Activated CD8-positive, alpha-beta memory T cell treated with anti-CD3 and anti-CD28 coated beads for 36 hours (primary cell): ENCODE measurements at places on chromosomes 3 and 15. TPM values are rescaled to one million over a fixed set of nuclear protein-coding genes. Genes with fewer than 3 reads are reported as not detected.

The COMMD4 gene
- 94.8 TPM for total RNA-seq

The CD200R1 gene
- total RNA-seq, result 2.6 TPM

The LRRK1 gene
- total RNA-seq, result 0.44 TPM

The KCNMB3 gene
- 0.23 TPM for total RNA-seq

The NEK10 gene
- total RNA-seq, result 0.34 TPM

The CHCHD4 gene
- 27.0 TPM for total RNA-seq

The LARP6 gene
- 0.15 TPM for total RNA-seq

The QTRT2 gene
- total RNA-seq, result 46.5 TPM

The PCLAF gene
- total RNA-seq, result 93.0 TPM
